OCI-M1 (cell line): ENCODE measurements at places on chromosomes 13 and 19.

- no peak for DNase-seq
These were observed 710.9 kb downstream of the PCDH9 start for GRCh38 chr13:66519259-66519658.

DNA sequence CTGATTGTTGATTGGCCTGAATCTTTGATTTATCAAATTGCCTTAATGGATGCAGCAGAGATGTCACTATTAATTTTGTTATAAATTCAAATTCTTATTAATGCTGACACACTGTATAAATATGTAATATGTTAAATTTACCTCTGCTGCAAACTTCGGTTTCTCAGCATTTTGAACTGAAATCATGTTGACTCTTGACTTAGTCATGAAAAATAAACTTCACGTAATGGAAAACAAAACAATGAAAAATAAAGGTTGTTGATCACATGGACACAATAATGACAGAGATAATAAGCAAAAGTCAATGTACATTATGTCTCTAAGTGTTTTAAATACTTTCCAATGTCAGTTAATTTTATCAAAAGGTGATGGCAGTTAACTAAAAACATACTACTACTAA is 827.6 kb downstream of the PCDH9 start:
- no peak for DNase-seq

DNA sequence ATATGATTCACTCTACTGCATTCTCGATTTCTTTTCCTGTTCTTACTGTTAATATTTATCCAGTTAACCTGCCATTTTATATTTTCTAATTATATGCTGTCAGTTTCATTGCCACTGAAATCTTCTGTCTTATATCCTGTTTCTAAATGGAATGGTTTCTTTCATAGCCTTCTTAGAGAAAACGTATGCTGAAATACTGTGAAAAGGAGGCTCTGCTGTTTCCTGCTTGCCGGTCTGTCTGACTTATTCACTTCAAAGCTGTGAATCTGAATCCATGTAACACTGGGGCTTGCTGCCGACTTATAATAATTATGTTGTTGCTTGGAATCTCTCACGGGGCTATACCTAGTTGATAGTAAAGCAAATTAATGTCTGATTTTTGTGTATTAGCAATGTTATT is 80.0 kb downstream of the GPR12 start:
- DNase-seq, result no peak

DNA sequence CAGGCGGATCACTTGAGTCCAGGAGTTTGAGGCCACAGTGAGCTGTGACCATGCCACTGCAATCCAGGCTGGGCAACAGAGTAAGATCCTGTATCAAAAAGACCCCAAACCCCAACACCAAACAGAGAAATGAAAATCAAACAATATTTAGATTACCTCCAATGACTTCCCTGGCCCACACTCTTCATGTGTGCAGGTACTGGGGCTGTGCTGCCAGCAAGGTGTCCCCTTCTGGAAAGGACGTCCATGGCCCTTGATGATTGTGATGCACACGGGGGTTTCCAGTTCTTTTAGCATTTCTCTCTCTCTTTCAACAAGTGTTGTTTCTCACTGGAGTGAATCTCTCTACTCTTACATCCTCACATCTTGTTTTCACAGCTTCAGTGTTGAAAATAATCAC is 23.7 kb upstream of the LGALS14 start:
- no peak for DNase-seq

- DNase-seq, result peak; percentile 50
These were observed 13.4 kb upstream of the WDR18 start for GRCh38 chr19:970695-971094.

DNA sequence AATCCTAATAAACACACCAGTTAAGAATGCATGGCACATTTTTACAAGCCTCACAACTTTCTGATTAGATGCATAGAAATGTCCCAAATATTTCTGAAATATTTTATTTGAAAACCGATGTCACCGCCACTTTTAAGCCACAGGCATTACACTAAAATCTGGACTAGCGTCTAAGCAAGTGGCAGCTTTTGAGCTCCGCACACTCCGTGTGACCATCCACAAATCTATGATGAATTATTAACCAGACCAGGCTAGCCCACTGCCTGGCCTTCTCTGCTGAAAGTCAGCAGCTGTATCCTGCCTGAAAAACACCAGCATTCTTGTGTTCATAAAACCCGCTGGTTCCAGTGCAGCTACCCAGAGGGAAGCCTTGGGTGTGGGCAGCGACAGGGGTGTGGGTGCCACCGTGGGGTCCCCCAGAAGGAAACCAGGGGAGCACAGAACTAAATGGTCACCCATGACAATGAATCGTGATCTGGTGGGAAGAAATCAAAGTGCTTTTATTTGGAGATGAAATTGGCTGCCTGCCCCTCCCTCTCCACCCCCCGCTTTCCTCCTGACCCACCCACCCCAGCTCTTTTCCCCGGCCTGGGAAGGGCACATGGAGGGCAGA is 13.8 kb downstream of the RASA3 start:
- no peak for DNase-seq

DNA sequence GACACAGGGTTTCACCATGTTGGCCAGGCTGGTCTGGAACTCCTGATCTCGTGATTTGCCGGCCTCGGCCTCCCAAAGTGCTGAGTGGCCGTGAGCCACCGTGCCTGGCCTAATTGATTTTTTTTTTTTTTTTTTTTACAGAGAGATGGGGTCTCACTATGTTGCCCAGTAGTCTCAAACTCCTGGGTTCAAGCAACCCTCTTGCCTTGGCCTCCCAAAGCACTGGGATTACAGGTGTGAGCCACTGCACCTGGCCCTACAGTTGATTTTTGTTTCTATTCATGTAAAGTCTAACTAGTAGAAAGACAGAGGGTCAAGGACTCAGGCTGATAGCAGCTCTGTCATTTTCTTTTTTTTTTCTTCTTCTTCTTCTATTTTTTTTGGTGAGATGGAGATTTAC is 21.8 kb downstream of the FGF21 start:
- DNase-seq, result no peak

DNA sequence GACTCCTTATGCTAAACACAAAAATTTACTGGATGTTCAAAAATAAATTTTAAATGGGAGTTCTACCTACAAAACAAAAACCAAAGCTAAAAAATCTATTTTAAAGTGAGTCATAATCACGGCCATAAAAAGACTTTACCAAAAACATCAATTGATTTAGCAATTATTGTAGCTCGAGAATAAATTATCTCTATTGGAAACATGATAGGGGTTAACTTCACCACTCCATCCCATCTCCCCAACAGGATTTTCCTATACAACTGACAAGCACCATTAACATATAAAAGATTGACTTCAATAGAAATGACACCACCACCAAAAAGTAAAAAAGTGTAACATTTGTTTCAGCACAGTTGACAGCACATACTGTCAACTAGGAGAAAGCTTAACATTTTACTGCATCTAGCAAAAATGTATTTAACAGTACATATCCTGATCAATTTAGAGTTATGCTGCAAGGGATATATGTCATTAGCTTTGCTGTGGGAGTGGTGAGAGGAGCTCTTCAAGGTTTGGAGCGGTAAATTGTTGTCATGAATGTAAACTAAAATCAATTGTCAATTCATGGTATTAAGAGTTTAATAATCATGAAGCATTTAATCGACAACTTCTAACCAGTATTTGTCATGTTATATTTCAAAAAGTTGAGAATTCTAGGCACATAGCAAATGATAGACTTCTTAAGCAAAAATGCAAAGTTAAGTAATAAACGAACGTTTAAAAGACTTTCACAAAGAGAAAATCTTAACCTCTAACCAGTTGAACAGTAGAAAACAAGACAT is 3.8 kb downstream of the UBL3 start:
- no peak for DNase-seq

GRCh38 chr19:6730941-6731670 is 6.3 kb downstream of the GPR108 start:
- no peak for DNase-seq
